ENCODE measurements at places on chromosomes 16 and 17.

DNA sequence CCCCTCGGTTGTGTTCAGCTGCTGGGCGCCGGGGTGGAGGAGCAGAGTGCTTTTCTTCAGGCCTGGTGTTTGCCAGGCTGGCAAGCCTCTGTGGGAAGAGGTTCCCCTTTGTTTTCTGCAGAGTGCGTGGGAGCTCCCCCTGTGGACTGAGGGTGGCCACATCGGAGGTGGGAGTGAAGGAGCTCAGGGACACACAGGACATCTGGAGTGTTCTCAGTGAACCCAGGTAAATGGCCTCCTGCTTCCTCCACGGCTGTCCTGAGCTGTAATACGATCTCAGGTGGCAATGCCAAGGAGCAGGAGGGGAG is 39.2 kb upstream of the IRF8 start:
- DNase-seq = no peak

DNA sequence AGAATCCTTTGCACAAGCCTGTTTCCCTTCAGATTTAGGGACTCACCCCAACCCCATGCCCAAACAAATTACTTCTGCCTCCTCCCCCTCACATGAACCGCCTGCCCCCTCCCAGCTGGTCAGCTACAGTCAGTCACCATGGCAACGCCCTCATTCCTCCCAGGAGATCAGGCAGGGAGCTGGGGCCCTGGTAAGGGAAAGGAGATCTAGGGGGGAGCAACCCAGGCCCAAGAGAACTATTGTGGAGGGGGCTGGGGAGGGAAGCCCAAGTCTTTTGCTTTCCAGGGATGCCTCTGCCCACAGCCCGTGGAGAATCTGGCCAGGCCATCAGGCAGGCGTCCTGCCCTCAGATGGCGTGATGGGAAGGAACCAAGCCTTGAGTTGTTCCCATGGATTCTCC is 2.8 kb downstream of the FAM171A2 start:
- DNase-seq = peak; percentile 26

DNA sequence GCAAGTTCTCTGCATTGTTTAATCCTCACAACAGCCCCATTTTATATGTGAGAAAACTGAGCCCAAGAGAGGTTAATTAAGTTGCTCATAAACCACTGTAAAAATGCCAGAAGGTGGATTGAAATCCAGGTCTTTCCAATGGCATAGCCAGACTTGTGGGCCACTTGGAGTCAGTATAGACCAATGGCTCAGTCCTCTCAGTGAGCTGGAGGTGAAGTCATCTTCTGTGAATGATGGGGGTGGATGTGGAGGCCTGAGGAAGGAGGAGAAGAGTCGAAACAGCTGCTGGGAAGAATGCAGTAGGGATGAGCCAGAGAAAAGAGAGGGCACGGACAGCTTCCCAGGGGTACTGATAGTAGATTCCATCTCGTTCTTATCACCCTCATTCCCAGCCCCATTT is 213.4 kb downstream of the SOX9 start:
- peak; percentile 82 for DNase-seq

DNA sequence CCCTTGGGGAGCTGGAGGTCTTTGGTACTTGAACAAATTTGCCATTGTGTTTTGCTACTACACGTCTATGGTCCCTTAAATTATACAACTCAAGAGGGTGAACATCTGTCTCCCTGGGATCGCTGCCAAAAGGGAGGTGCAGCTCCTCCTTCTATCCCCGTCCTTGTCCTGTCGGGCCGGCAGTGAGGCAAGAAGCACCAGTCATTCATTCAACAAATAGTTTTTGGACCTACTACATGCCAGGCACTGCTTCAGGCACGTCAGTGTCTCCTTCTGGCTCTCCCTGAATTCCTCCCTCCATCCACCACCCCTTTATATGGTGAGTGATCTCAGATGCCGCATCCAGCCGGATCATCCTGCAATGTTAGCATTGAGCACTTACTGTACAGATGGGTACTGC is 2.2 kb upstream of the RPL38 start:
- peak; percentile 80 for DNase-seq

DNA sequence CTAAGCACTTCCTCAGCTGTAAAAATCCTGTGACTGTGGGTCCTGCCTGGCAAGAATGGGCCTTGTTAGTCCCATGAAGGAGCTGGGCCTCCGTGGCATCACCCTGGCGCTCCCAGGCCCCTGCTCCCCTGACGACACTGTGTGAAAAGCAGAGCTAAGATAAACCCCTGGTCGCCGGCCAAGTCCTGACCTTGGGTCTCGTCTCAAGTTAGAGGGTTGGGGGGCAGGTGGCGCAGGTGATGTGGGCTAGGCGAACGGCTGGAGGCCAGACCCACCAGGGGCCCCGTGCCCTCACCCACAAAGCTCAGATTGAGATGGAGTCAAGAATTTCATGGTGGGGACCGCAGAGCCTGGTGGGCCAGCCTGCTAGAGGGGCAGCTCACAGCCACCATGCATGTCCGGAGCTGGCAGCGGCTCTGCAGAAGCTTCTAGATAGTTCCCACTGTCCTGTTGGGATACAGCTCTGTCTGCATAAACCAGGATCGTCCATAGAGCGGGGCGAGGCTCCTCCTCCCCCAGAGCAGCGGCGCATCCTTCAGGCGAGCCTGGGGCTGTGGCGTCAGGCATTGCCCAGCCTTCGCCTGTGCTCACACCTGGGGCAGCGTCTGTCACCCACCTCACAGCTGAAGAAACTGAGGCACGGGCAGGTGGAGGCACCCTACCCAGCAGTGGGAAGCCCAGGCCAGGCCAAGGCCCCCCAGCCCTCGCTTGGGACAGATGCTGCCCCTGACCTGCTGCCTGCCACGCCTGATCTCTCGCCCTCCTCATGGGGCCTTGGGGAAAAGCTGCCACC is 12.0 kb downstream of the CYBC1 start:
- DNase-seq = no peak

GRCh38 chr17:71760062-71760720 is 360.6 kb upstream of the SOX9 start:
- DNase-seq = peak; percentile 22

- no peak for DNase-seq
These were observed 1.3 kb downstream of the SLC26A11 start for GRCh38 chr17:80221351-80222105.

DNA sequence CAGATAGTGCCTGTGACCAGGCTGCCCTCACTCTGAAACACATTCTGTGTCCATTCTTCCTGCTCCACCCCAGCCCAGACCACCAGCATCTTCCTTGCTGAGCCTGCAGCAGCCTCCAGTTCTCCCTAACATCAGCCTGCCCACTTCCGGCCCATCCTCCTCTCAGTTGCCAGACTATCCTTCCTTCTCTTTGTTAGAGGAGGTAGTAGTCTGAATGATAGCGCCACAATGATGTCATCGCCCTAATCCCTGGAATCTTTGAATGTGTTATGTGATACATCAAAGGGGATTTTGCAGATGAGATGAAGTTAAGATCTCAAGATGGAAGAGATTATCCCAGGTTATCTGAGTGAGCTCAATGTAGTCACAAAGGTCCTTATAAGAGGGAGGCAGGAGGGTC is 3.2 kb upstream of the ZDHHC1 start:
- DNase-seq = no peak

DNA sequence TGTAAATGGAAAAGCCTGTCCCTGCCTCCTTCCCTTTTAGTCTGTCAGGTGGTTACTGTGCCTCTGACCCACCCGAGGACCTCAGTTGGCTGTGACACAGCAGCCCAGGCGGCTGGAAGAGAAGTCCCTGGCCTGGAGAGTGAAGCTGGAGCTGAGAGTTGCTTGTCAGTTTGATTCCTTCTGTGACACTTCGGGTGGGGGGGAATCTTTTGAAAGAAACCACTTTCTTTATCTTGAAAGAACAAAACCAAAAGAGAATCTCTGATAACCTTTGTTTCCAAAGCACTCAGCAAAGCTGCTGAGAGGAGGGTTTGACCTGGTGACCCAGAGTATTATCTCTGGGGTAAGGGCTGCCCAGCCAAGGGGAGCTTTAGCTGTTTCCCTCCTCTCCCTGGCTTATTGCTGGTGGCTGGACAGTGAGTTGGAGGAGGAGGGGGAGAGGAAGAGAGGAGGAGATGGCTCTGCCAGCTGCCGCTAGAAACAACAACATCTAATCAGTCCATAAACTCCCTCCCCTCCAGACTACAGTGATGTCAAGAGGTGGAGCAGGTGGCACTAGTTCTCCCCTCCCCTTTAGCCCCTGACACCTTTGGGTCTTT is 34.0 kb downstream of the YPEL2 start:
- DNase-seq = no peak

- no peak for DNase-seq
These were observed 81.6 kb downstream of the SEC14L1 start for GRCh38 chr17:77222356-77222755.

DNA sequence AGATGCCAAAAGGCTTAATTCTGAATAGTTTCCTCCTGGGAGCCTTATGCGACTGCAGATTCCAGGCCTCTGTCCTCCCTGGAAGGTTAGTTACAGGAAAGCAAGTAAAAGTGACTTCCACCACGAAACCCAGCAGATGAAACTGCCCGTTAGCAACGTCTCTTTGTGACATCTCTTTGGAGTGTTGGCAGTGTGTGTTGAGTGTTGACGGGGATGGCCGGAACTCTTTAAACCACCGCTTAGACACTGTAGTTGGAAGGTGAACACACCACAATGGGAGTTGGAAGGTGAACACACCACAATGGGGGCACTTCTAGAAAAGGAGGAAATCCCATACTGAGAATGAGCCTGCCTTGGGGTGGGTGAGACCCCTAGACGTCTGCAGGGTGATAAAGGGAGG is 858 bp downstream of the SKAP1 start:
- no peak for DNase-seq

DNA sequence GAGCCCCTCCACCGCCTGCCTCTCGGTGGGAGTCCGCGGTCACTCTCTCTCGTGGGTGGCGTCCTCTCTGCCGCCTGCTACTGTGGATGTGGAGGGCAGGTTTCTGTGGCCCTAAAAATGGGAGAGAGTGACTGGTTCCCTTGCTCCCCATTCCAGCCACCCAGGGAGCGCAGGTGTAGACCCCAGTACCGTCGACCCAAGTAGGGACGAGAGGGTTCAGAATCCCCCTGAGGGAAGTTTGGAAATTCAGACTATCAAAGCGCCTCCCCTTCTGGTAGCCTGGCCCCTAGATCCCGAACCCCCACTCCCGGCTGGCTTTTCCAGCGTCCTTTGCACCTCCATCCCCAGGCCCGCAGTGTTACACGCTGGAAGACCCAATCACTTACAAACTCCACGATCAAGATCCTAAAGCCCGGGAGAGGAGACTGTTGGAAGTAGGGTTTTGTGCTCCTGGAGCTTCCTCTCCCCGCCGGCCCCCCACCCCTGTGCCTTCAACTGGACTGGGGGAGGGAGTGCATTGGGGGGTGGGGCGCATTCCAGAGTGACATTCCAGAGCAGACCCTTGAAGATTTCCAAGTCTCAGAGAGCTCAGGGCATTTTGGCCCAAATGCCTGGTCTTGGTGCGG is 991 bp downstream of the GPRC5C start:
- DNase-seq = no peak

DNA sequence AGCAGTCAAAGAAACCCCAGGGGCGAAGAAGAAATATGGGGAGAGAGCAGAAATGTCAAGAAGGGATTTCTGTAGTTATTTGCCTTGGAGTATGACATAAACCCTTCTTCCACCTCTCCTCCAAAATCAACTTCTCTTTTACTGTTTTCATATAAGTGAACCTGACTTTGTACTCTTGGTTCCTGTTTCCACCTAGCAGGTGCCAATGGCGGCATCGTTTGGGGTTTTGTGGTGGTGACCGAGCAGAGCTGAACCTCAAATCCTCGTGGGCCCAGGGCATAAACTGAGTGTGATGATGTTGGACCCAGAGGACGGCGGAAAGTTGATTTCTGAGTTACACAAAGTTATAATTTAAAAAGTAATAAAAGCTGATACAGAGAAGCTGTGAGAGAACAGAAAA is 39.6 kb upstream of the PSMD7 start:
- DNase-seq = no peak

- DNase-seq = no peak
These were observed 234.2 kb downstream of the TOX3 start for GRCh38 chr16:52312716-52313115.

DNA sequence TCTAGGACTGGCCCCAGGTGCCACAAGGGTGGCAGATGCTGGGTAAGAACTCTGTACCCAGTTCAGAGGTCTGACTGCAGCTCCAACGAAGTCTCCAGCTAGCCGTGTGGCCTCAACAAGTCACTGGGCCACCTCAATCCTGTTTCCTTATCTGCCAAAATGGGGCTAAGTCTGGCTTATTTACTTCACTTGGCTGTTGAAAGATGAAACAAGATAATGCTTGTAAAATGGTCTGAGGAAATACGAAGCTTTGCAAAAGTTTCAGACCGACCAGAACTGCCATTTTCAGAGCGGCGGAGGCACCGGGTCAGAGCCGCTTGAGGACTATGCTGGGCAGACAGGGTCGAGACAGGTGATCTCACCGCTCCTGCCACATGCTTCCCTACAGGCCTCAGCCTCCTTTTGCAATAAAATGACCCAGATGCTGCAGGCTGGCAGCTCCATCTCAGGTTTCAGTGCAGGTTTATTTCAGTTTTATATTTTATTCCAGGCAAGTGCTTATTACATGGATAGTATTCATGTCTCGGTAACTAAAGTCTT is 17.2 kb downstream of the MNT start:
- no peak for DNase-seq

GRCh38 chr16:78461087-78461486 is 361.6 kb downstream of the WWOX start:
- DNase-seq = no peak

- DNase-seq = no peak
These were observed 213.3 kb upstream of the AXIN2 start for GRCh38 chr17:65774787-65775186.

DNA sequence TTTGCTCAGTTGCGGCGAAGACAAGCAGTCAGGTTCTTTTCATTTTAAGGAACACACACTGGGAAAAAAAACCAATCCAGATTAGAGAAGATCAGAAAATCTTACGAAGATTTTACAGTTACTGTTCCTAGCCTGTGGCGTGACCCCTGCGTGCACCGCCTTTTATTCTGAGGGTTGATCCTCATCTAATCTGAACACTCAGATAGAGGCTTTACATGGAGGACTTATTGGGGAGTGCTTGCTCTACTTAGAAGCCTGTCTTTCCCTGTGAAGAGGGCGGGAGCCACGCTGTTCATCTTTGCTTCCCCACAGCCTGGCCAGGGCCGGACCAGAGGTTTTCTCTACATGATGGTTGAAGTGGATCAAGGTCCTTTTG is 1.4 kb downstream of the TBC1D24 start:
- DNase-seq = no peak

- peak; percentile 10 for DNase-seq
These were observed 64.0 kb downstream of the MRM1 start for GRCh38 chr17:36665417-36665816.

- no peak for DNase-seq
These were observed 6.0 kb upstream of the CDC42EP4 start for GRCh38 chr17:73317513-73318426.

GRCh38 chr17:50201276-50201854 is at the start of gene COL1A1:
TSS of gene COL1A1 (minus strand) at chr17:50201631. CDS start at chr17:50201513, 118 bp downstream.
- peak; percentile 85 for DNase-seq

- DNase-seq = no peak
These were observed at the start of gene CNGB1 for GRCh38 chr16:57970970-57971369. TSS of gene CNGB1 (minus strand) at chr16:57971128. CDS start at chr16:57967286, 3,842 bp downstream.

- DNase-seq = no peak
These were observed 245.9 kb upstream of the ELAC2 start for GRCh38 chr17:13263746-13264145.

Measured in fibroblast of mammary gland (primary cell).